ENCODE measurements at places on chromosomes 11 and 22.

GRCh38 chr22:18968011-18968749 is 32.1 kb upstream of the PRODH start:
- DNase-seq: no peak

DNA sequence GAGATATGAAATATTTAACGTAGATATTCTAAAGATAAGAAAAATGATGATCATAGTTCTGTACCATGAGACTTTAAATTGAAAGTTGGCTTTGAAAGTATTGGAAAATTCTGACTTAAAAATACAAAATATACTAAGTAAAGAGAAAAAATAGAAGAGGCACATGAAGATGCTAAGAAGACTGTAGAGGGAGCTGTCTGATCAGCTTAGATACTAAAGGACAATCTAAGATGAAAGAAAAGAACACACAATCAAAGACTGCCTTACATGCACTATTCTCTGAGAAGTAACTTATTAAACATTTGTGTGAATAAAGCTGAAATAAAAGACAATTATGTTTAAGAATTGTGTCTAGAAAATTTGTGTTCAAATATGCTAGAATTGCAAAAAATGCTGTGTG is 55.1 kb downstream of the RBMXL2 start:
- no peak for DNase-seq

DNA sequence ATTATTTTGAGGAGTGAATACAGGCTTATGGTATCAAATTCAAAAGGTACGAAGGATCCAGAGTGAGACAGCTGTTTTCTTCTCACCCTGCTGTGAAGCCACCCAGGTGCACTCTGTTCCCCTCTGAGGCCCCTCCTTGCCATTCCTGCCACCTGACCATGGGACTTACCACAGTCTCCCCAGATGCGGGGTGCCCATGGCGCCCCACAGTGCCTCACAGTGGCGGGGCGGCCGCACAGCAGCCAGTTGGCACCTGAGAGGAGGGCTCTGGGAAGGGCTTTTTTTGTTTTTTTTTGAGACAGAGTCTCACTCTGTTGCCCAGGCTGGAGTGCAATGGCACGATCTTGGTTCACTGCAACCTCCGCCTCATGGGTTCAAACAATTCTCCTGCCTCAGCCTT is 151.7 kb downstream of the CEP164 start:
- peak; percentile 10 for DNase-seq

- DNase-seq: no peak
Observed at GRCh38 chr11:44427432-44427831, 117.5 kb upstream of the ALX4 start.

DNA sequence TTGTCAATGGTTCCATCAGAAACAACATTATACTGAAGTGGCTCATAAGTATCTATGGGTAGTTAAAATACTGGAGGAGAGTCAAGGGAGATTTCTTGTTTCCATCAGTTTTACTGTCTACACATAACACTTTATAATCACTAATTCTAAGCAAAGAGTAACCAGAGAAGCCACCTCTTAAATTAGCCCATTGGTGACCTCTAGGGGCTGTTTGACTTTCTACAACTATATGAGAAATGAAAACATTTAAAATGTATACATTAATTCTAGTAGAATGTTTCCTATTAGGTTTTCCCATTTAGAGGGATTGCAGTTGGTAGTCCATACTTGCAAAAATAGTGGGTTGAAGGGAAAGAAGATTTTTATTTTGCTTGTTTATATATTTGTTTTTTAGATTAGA is 504.3 kb downstream of the FAM181B start:
- no peak for DNase-seq

DNA sequence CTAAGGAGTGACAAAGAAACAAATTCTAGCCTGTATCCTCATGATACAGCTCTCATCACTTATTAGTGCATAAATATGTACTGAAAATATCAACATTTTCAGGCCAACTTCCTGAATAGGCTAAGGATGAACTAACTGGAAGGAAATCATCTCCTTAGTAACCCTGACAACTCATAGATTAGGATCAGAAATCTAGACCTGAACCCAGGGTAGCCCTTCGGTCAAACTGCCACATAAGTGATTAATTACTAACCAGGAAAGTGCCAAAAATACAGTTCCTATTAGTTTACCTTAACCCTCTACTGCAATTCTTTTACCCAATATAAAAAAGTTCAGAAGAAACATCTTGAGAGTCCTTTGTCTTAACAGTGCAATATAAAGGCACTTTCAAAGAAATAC is 40.0 kb downstream of the AMBRA1 start:
- DNase-seq: no peak

GRCh38 chr22:29715705-29716104 is 4.1 kb upstream of the CABP7 start:
- no peak for DNase-seq

DNA sequence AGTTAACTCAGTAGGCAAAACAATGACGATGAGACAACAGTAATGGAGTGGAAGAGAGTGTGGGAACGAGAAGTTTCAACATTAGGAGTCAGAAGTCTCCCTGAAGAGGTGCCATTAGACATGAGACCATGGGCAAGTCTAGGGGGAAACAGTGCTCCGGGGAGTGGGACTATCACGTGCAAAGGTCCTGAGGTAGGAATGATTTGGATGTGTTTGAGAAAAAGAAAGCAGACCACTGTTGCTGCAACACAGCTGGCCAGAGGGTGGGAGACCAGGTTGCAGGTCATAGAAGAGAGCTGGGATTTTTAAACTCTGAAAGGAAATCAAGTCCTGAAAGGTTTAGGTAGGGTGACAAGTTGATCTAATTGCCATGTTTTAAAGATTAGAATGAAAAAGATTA is 63.0 kb downstream of the NAV2 start:
- no peak for DNase-seq

DNA sequence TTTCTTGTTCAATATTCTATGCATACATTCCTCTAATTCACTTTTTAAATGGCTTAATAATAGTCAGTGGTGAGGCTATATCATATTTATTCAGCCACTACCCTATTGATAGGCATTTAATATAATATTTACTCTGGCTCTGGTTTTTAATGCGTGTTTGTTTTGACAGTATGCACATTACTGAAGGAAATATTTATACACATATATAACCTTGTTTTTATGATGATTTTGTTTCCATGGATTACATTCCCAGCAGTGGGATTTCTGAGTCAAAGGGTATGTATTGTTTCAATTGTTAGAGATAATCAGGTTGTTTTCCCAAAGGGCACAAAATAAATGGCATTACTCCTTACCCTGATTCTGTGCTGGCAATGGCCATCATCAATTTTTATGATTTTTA is 105.8 kb downstream of the UVRAG start:
- no peak for DNase-seq

GRCh38 chr11:119450590-119451326 is 27.8 kb upstream of the THY1 start:
- no peak for DNase-seq

DNA sequence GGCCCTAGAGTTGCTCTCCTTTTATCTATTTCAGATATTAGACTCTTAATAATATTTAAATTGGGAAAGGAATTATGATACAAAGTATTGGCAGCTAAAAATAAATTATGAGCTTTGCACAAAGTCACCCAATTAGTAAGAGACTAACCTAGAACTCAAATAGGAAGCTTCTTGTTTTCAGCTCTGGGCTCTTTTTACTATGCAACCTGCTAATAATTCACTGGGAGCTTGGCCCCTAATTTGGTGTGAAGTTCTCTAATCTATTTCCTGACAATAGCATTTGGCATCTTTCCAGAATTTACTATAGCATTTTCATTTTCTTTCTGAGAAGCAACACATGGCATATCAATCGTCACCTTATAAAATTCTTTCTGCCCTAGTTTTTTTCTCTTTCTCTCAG is 727.7 kb upstream of the ANO5 start:
- DNase-seq: no peak

- no peak for DNase-seq
Observed at GRCh38 chr11:35477901-35478300, 47.5 kb downstream of the PAMR1 start.
